Neural crest cell (in vitro differentiated cells): ENCODE measurements at places on chromosomes 6 and 20. TPM values are rescaled to one million over a fixed set of nuclear protein-coding genes. Genes with fewer than 3 reads are reported as not detected.

DNA sequence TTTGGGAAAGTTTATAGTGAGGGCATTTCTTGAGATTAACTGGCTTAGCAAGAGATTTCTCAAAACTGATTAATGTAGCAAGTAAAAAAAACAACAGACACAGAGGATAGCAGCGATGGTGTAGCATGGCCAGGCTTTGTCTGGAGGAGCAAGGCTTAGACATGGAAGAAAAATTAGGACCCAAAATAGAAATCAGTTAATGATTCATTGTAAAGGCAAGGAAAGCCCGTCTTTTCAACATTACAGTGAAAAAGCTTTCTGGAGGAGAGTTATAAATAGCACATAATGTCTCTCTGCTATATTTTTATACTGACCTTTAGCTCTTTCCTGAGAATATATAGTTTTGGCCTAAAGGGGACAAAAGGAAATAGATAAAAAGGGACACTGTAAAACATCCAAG is 45.1 kb downstream of the FNDC1 start:
- H3K36me3 ChIP-seq: no peaks in the 10 kb centered on the region
- H3K27ac ChIP-seq: no peak overlapping the region
- H3K4me3 ChIP-seq: no peak overlapping the region
- DNase-seq: no peak

GRCh38 chr6:33758815-33759216 is 12.1 kb upstream of the IP6K3 start:
- no peak overlapping the region for H3K4me3 ChIP-seq
- no peak overlapping the region for H3K27ac ChIP-seq
- no peaks in the 10 kb centered on the region for H3K36me3 ChIP-seq
- no peak for DNase-seq

DNA sequence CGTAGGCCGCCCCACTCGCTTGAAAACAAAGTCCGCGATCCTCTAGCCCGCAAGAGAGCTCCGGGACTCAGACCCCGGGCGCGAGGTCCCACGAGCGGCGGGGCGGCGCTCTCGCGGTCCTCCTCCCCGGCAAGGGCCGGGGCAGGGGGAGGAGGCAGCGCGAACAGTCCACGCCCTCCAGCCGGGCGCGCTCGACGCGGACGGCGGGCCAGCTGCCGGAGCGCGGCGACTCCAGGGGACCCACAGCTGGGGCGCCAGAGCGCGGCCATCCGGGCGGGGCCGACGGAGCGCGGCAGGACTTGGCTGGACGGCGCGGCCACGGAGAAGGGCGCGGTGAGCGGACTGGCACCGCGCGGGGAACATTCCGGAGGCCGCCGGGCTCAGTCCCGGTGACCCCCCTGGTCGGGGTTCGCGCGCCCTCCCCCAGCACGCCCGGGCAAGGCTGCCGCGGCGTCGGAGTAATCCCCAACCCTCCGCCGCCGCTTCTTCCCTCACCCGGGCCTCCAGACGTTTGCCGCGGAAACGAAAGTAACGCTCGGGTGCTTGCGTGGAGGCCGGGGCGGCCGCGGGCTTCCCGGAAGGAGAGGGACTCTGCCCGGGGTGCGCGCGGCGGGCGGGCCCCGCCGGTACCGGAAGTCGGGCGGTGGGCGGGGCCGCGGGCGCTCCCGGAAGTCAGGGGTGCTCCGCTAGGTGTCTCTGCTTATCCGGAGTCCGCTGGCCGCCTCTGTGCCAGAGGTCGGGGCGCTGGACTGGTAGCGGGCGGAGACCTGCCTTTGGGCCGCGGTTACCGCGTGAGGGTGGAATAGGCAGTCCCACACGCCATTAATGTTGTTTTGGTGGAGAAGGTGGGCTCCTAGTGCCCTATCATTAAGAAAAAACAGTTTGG is at the start of gene RIPK1:
Gene RIPK1, plus strand, starts transcription at position 166 of the 886 bp plus-strand sequence. CDS start 8,330 bp downstream, outside the sequence.
- H3K27me3 ChIP-seq: peaks cover 15% of the 10 kb centered on the region
- H3K4me3 ChIP-seq: peak within 1 kb of the TSS; percentile 97
- no peaks in the 10 kb centered on the region for H3K36me3 ChIP-seq
- DNase-seq: peak; percentile 86
- H3K4me1 ChIP-seq: peaks cover 35% of the 10 kb centered on the region

GRCh38 chr6:32076321-32076809 is 32.8 kb downstream of the TNXB start:
- no peak overlapping the region for H3K27ac ChIP-seq
- H3K36me3 ChIP-seq: no peaks in the 10 kb centered on the region
- peaks cover 20% of the 10 kb centered on the region for H3K4me1 ChIP-seq
- DNase-seq: no peak
- no peak overlapping the region for H3K4me3 ChIP-seq
- H3K27me3 ChIP-seq: no peaks in the 10 kb centered on the region

GRCh38 chr20:23492292-23492691 is 1.4 kb downstream of the CST8 start:
- H3K27me3 ChIP-seq: no peaks in the 10 kb centered on the region
- no peak overlapping the region for H3K4me3 ChIP-seq
- H3K36me3 ChIP-seq: no peaks in the 10 kb centered on the region
- no peak overlapping the region for H3K27ac ChIP-seq
- no peaks in the 10 kb centered on the region for H3K4me1 ChIP-seq
- no peak for DNase-seq

GRCh38 chr20:61055180-61056010 is 196.7 kb upstream of the CDH4 start:
- no peak overlapping the region for H3K4me3 ChIP-seq
- H3K4me1 ChIP-seq: no peaks in the 10 kb centered on the region
- DNase-seq: no peak
- H3K27me3 ChIP-seq: peaks cover 22% of the 10 kb centered on the region

GRCh38 chr20:18527836-18528235 is 20.1 kb downstream of the SEC23B start:
- H3K4me3 ChIP-seq: no peak overlapping the region
- H3K36me3 ChIP-seq: peaks cover 19% of the 10 kb centered on the region
- no peak for DNase-seq
- H3K4me1 ChIP-seq: no peaks in the 10 kb centered on the region
- no peaks in the 10 kb centered on the region for H3K27me3 ChIP-seq
- no peak overlapping the region for H3K27ac ChIP-seq

GRCh38 chr6:84575264-84575663 is 189.1 kb downstream of the TBX18 start:
- no peaks in the 10 kb centered on the region for H3K36me3 ChIP-seq
- H3K4me1 ChIP-seq: no peaks in the 10 kb centered on the region
- H3K4me3 ChIP-seq: no peak overlapping the region
- DNase-seq: no peak
- peaks cover 3% of the 10 kb centered on the region for H3K27me3 ChIP-seq

GRCh38 chr6:152271776-152272464 is 365.2 kb downstream of the SYNE1 start:
- no peak overlapping the region for H3K4me3 ChIP-seq
- no peak for DNase-seq
- no peaks in the 10 kb centered on the region for H3K36me3 ChIP-seq

DNA sequence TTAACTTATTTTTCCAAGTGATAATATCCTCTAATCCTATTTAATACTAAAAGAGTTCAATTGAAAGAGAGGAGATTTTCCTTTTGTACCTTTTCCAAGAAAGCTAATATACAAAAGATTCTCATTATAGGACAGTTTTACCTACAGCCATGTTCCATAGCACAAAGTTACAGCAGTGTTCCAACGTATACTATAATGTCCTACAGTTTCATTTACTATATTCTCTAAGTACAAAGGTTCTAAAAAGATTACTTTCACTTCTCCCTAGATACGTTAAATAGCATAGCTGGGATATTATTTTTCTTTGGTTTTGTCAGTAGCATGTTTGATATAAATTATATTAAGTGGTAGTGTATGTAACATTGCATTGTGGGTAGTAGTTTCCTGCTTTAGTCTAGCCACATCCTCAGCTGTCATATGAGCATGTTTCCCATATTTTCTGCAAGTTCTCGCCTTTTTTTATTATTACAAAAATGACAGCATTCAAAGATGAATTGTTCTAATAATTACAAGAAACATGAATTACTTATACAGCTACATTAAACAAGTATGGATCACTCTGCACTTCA is 4.4 kb upstream of the RUNX2 start:
- no peak overlapping the region for H3K4me3 ChIP-seq
- H3K36me3 ChIP-seq: no peaks in the 10 kb centered on the region
- no peak for DNase-seq
- no peak overlapping the region for H3K27ac ChIP-seq

DNA sequence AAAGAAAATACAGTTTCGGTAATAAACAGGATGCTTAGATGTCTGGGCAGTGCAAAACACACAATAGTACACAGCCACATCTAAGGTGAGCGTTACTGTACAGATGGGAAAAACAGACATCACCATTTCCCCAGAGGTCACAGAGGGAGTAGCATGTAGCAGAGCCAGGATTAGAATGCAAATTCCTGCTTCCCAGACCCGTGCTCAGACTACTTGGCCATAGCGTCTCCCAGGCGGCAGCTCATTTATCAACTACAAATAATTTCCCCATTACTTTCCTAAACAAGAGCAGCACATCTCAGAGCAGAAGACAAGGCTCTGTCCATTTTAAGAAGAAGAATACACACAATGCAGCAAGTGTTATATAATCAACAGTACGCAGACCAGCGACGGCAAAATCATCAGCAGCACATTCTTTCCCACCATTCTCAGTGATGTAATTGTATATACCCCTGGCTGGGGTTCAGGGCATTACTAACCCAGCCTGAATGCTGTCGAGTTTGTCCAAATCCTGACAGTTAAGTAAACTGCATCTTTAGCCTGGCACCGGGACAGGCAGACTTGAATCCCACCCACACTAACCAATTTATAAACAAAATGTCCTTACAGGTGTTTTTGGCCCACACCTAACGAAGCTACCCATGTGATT is 61.9 kb downstream of the CNKSR3 start:
- no peak overlapping the region for H3K27ac ChIP-seq
- no peak overlapping the region for H3K4me3 ChIP-seq
- peaks cover 3% of the 10 kb centered on the region for H3K36me3 ChIP-seq
- peaks cover 38% of the 10 kb centered on the region for H3K4me1 ChIP-seq

DNA sequence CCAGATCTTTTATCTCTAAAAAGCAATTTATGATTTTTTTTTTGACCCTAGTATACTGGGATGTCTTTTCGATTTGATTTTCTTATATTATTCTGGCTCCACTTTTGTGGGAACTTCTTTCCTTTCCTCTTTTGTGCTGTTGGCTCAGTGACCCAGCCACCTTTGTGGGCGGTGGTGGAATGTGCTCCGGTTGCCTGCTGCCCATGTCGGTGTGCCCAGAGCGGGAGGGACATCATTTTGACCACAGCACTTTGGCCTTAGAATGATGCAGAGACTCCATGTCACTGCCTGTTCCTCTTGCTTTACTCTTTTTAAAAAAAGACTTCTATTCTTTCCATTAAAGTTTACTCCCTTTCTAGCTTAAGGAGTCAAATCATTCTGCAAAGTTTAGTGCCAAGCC is 198.0 kb downstream of the FARS2 start:
- DNase-seq: no peak
- peaks cover 34% of the 10 kb centered on the region for H3K4me1 ChIP-seq
- H3K27ac ChIP-seq: peak overlapping the region; percentile 81
- no peaks in the 10 kb centered on the region for H3K27me3 ChIP-seq
- H3K36me3 ChIP-seq: peaks cover 2% of the 10 kb centered on the region

GRCh38 chr20:44014807-44015732 is 100.4 kb downstream of the TOX2 start:
- peaks cover 10% of the 10 kb centered on the region for H3K4me1 ChIP-seq
- H3K27ac ChIP-seq: no peak overlapping the region
- DNase-seq: no peak
- H3K4me3 ChIP-seq: no peak overlapping the region

DNA sequence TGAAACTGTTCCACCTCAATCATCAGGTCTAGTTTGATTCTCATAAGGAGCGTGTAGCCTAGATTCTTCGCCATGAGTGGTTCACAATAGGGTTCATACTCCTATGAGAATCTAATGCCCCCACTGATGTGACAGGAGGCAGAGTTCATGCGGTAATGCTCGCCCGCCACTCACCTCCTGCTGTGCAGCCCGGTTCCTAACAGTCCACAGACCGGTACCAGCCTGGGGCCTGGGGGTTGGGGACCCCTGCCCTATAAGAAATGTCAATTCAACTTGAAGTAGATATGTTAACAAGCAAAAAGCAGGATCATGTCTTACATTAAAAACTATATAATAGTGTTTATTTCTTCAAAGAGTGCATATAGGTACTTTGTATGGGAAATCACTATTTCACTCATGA is 216.5 kb downstream of the COL19A1 start:
- H3K27me3 ChIP-seq: no peaks in the 10 kb centered on the region
- H3K36me3 ChIP-seq: no peaks in the 10 kb centered on the region
- no peak for DNase-seq

DNA sequence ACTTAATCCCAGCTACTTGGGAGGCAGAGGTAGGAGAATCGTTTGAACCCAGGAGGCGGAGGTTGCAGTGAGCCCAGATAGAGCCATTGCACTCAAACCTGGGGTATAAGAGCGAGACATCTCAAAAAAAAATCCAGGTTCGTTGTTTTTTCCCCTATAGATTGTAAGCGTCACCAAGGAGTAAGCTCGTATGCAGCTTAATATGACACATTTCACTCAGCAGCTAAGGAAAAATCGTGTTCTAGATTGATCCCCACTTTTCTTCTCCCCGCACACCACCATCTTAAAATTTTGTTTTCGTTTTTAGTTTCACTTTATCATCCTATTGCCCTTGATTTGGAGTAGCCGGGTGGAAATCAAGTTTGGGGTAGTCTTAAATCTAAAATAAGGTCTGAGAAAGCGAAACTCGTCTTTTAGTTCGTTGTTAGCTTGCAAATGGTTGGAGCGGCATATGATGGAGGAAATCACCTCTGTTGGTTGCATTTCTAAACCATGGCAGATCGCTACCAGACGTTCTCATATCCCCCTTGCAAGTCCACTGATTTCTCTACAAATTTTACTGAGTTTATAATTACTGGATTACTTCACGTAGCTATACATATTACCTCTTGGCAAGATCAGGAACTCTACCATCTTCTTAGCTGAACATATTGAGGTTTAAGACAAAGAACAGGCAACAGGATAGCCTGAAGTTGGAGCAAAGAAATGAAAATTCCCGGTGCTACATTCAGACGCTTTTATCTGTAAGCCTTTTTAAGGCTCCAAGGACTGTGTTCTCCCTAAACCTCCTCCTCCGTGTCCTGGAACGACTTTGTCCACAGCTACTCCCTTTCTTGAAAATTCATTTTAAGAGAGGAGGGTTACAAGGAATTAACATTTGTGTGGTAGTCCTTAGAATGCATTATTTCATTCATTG is 91.1 kb upstream of the BTN3A2 start:
- H3K27ac ChIP-seq: no peak overlapping the region
- H3K36me3 ChIP-seq: peaks cover 1% of the 10 kb centered on the region

OOEP gene
- not detected in 2 replicates for total RNA-seq

LY86 gene
- not detected in 2 replicates for total RNA-seq

MATN4 gene
- 0.18 TPM in 1 of 2 replicates, not detected in the other for total RNA-seq

SAMD3 gene
- total RNA-seq: 0.58 and 0.73 TPM in 2 replicates

ABHD12 gene
- total RNA-seq: 51.3 and 51.6 TPM in 2 replicates

OLIG3 gene
- total RNA-seq: 0.14 and 0.63 TPM in 2 replicates

MUC22 gene
- total RNA-seq: not detected in 2 replicates

MYL9 gene
- 19.7 and 19.8 TPM in 2 replicates for total RNA-seq

SIRPG gene
- total RNA-seq: not detected in 2 replicates

OR2H2 gene
- total RNA-seq: not detected in 2 replicates

BTN1A1 gene
- total RNA-seq: not detected in 2 replicates

KIFC1 gene
- 123 and 124 TPM in 2 replicates for total RNA-seq
